ENCODE measurements at places on chromosomes 2 and 18.

DNA sequence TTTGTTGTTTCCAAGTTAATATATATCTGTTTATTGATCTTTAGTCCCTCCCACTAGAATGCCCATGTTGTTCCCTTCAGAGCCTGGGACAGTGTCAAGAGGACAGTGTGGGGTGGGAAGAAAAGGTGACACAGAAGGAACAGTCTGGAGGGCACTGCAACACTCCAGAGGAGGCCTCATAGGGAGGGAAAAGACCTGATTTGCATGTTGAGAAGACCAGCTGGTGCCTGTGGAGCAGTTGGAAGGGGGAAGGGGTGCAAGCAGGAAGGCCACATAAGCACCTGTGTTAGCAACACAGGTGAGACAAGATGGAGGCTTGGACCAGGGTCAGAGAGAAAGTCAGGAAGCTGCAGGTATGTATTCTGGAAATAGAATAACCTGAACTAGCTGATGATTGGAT is 48.1 kb upstream of the FHOD3 start:
- DNase-seq: no peak

DNA sequence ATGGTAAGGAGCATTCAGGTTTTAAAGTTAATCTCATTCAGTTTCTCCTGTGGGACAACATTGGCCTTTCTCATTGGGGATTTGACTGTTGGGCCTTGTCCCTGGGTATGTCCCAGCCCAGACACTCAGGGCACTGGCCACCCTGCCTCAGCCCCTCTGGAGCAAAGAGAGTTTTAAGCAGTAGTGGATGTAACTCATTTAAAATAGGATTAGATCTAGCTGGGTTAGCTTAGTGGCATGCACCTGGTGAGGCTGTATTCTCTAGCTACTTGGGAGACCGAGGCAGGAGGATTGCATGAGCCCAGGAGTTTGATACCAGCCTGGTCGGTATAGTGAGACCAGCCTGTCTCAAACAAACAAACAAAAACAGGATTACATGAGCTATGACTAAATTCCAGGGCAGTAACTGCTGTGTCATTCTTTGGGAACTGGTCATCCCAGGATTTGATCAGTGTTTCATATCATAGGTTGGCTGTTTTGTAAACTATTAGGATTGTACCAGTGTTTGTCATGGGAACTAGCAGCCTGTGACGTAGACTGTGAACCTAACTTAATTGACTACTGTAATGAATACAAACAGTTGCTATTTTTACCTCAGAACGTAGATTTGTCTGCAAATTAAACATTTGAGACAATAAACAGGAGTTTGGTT is 12.5 kb downstream of the INPP4A start:
- no peak for DNase-seq

- no peak for DNase-seq
These were observed 192.6 kb upstream of the MYT1L start for GRCh38 chr2:2523461-2524347.

DNA sequence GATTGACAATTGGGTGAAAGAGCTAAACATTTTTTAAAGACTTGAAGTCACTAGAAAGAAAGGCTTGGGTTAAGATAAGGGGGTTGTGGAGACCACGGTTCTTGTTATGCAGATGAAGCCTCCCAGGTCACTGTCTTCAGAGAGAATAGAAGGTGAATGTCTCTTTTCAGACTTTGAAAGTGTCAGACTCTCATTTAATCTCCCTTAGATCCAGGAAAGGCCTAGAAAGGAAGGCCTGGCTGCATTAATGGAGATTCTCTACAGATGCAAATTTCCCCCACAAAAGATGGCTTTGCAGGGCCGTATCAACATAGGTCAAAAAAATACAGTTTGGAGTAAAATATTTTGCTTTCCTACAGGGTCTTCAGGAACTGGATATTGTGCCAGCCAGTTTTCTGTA is 193.9 kb downstream of the RTP5 start:
- no peak for DNase-seq

DNA sequence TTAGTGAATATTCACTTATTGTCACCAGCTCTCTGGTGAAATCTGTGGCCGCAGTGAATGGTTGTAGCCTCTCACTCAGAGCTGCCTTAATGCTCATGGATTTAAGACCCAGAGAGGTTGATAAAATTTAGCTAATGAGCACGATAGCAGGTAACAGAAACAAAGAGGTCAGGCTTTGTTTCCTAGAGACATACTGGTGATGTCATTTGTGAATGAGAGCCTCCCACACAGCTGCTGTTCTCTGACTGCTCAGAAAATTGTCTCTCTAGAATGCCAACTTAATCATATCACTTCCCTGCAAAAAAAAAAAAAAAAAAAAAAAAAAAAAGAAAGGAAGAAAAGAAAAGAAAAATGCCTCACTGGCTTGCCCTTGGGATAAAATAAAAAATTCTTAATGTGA is 411.7 kb upstream of the MYT1L start:
- DNase-seq: no peak

GRCh38 chr18:58755304-58756010 is 84.2 kb downstream of the MALT1 start:
- DNase-seq: no peak

GRCh38 chr2:28638102-28638501 is 113.5 kb upstream of the PPP1CB start:
- no peak for DNase-seq

GRCh38 chr2:203743441-203743981 is 37.1 kb downstream of the CD28 start:
- no peak for DNase-seq

DNA sequence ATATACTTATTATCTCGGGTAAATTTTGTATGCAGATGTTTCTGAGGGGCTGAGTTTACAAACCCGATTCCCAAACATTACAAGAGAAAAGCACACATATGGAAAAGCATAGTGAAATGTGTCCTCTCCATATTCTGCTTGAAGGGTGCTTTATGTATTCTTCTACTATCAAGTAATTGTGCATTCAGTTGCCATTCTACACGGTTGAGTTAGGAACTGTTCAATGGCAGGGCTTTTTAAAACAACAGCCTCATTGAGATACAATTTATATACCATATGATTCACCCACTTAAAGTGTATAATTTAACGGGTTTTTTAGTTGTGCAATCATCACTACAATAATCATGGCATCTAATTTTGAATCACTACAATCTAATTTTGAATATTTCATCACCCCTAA is 138.4 kb upstream of the DLGAP1 start:
- DNase-seq: no peak

DNA sequence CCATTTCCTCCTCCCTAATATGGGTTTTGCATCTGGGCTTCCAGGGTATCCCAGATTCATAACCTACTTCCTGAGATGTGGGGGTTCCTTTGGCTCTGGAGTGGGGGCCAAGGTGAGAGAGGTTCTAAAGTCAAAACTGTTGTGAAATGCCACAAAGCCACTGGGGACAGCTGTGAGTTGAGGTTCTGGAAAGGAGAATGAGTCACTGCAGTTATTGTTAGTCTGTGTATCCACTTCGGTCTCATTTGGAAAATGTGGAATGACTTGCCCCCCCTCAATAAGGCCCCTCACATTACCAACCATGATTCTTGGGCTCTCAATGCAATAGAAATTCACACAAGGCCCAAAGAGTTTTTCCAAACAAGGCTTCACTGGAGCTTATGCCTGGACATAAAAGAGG is 51.1 kb upstream of the LGALSL start:
- no peak for DNase-seq

GRCh38 chr2:20430035-20430434 is 16.8 kb upstream of the RHOB start:
- no peak for DNase-seq

DNA sequence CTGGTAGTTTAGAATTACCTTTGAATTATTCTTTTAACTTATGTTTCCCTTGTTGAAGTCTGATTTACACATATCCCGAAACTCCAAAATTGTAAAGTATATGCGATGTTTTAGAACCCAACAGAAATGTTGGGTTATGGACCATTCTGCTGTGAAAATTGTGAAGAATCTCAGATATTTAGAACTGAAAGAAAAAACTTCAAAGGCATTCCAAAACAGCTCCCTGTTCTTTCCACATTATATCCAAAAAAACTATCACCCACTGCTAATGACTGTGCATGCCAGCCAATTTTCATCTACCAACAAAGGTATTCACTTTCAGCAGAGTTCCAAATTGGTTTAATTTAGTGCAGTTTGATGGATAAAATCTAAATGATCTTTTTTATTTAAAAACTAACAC is 21.5 kb upstream of the PDE1A start:
- no peak for DNase-seq

GRCh38 chr18:26535630-26536029 is 12.7 kb downstream of the KCTD1 start:
- DNase-seq: no peak

GRCh38 chr2:240435457-240435947 is at the start of gene GPC1:
GPC1 (plus strand) TSS chr2:240435663; CDS start chr2:240435919, 256 bp downstream.
- DNase-seq: peak; percentile 59

- DNase-seq: no peak
These were observed 9.8 kb upstream of the SAP130 start for GRCh38 chr2:128037649-128038048.

DNA sequence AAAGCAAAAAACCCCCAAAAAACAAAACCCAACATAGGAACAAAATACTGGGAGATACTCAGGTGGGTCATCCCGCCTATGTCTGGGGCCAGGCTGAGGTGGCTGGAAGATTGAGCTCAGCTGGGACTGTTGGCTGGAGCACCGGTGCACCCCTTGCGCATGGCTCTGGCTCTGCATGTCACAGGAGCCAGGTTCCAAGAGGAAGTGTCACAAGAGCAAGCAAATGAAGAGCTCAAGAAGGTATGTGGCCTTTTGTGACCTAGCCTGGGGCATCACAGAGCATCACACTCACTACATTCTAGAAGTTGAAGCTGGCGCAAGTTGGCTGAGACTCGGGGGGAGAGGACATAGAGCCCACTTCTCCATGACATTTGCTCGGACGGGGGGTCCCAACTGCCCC is 40.6 kb downstream of the PDCL3 start:
- DNase-seq: no peak

DNA sequence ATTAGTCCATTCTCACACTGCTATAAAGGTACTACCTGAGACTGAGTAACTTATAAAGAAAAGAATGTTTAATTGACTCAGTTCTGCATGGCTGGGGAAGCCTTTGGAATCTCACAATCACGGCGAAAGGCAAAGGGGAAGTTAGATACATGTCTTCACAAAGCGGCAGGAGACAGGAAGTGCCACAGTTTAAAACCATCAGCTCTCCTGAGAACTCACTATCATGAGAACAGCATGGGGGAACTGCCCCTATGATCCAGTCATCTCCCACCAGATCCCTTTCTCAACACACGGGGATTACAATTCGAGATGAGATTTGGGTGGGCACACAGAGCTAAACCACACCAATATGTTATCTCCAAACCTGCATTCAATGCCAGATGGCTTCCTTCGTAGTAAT is 716.1 kb downstream of the DCC start:
- no peak for DNase-seq

- no peak for DNase-seq
These were observed 67.0 kb upstream of the TCF7L1 start for GRCh38 chr2:85066006-85066740.

- no peak for DNase-seq
These were observed 441.1 kb downstream of the LRATD1 start for GRCh38 chr2:15073664-15074063.

DNA sequence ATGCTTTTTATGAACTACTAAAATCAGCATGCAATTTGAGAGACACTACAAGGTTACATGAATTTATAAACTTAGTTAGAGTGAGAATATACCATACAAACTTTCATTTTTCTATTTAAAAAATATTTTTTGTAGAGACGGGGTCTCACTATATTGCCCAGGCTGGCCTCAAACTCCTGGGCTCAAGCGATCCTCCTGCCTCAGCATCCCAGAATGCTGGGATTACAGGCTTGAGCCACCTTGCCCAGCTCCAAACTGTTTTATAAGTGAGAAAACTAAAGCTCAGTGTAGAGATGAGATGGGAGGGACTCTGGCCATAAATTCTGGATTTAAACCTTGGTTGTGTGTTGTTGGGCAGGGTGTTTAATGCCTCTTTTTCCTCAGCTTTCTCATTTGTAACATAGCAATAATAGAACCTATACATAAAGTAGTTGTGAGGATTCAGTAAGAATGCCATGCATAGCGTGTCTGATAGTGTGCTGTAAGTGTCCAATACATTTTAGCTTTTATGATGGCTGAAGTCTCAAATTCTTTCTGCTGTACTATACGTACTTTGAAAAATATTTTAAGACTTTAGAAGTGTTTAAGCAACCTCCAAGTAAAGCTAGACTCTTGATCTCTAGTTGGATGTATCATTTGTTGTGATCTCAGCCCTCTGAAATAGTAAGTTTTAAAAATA is 9.7 kb downstream of the CAB39 start:
- no peak for DNase-seq

DNA sequence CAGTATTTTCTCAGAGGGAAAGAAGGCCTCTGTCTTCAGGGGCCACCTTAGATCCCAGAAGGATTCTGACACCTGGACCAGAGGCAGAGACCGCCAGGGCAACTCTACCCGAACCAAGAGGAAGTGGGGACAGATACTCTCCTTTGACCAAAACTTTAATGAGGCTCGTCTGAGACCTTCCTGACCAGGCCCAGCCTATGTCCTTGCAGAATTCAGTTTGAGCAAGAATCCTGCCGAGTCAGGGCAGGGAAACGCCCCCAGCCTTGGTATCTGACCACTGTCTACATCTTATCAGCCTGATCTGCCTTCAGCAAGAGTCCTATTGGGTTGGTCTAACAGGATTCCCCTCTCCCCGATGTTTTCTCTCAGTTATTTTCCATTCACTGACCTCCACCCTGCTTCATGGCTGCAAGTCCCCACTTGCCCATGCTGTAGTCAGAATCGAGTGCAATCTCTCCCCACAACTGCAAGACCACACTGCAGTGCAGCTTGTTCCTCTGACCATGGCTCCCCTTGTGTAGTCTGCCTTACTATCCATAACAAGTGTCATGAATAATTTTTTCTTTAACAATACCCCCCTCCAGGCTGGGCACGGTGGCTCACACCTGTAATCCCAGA is 95.0 kb downstream of the MSH2 start:
- DNase-seq: no peak

DNA sequence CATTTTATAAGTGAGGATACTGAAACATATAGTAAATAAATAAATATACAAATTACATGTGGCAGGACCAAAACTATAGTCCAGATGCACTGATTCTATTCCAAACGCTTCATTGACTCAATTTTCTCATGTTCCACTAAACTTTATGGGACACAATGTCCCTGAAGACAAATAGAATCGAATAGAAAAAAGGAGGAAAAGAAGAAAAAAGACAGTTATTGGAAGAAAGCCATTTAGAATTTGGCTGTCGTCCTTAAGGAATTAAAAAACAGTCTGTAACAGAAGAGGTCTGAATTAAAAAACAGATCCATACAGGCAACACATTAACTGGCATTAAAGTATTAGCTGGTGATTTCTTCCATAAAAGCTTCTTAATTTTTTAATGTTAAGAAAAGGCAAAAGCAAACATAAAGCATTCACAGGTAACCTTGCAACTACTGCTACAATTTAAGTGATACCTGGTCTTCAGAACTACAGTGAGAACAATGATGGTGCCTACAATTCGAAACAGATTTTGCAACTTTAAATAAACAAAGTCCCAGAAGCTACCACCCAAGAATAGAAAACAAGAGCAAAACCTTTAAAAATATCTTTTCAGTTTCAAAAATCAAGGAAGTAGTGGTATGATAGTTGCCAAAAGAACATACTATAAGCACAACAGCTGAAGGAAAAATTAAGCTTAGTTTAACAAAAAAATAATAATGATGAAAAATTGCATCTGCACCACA is 17.4 kb upstream of the CHAC2 start:
- DNase-seq: no peak
